Left cardiac atrium (tissue), 4 donors: ENCODE measurements at places on chromosomes 6 and 20. TPM values are rescaled to one million over a fixed set of nuclear protein-coding genes. Genes with fewer than 3 reads are reported as not detected.
A peak's percentile ranks its signal among the peaks of the same experiment; 100 is the strongest.

DNA sequence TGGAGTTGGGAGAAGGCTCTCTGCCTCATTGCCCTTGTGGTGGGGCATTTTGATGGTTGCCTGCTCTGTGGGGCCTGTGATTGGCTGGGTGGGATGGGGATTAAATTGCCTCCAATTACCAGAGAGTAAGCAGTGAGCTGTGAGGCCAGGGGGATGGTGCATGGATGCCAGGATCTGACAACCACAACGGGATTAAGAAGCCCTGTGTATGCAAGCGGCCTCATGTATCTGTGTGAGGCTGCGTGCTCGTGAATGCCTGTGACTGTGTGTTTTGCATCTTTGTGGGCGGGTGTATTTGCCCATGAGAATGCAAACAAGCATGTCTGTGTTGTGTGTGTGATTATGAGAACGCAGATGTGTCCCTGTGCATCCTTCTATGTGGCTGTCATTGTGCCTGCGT lies 46.1 kb downstream of the CD40 start:
- no peak for DNase-seq

DNA sequence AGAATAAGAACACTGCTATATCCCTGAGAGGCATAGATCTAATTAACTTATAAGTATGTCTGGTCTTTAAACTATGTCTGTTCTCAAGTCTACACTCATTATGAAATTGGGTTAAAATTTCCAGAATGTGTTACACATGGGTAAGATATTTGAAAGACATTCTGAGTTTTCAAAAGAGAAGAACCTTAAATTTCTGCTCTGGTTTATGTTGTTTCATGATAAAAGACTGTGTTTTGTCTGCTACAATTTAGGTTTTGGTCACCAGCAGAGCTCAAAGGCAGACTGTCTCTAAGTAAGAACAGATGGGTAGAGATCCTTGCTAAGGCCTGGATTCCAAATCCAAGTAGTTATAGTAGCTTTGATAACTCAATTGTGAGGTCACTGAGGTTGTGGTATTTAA lies 6.0 kb downstream of the STMND1 start:
- no peak for DNase-seq

DNA sequence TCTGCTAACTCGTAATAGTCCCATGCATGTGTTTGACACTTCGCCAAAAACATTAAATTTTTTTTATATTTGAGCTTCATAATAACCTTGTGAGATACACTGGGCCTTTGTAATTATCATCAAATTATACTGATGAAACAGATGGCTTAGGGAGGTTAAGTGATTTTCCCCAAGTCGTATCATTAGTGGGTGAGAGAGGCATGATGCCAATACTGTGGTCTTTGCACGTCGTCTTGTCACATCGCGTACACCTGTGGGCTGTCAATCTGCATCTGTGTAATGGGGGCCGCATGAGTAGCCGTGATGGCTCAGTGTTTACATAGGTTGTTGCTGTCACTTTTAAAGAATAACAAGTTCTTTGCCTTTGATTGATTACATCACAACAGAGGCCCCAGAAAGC lies 1.7 kb downstream of the PRL start:
- DNase-seq = no peak

DNA sequence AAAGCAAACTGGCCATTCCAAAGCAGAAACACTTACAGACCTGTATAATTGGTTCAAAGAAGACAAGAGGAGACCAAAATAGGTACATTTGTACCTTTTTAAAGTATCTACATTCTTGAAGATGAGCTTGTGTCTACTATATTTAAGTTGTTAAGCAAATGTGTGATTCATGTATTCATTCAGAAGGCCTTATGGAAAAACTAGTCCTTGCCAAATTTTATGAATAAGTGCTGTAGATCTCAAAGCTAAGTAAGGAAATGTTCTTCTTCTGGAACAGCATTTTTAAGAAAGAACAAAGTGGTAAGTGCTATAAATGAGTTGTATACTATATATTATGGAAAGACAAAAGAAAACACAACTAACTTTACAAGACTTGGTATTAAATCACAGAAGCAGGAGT lies 22.2 kb upstream of the HEY2 start:
- DNase-seq = no peak

GRCh38 chr6:7909323-7910276 lies 988 bp downstream of the TXNDC5 start:
- DNase-seq = peak; percentile 70

DNA sequence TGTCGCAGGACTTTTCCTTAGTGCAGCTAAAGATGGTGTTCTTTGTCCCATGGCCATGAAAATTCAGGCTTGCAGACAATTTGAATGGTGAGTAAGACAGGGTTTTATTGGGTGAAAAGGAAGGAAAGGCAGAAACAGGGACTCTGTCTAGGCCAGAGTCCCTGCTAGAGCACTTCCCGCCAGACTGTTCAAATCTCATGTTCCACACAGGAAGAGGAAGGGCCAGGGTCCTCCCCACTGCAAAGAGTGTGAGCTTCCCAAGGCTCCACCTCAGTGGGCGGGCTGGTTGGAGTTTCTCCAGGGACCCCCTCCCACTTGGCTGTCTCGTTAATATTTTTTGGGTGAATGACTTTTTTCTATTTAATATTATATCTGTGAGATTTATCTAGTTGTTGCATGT lies 29.0 kb downstream of the COL19A1 start:
- no peak for DNase-seq

GRCh38 chr6:168563656-168564055 lies 122.7 kb downstream of the SMOC2 start:
- no peak for DNase-seq

DNA sequence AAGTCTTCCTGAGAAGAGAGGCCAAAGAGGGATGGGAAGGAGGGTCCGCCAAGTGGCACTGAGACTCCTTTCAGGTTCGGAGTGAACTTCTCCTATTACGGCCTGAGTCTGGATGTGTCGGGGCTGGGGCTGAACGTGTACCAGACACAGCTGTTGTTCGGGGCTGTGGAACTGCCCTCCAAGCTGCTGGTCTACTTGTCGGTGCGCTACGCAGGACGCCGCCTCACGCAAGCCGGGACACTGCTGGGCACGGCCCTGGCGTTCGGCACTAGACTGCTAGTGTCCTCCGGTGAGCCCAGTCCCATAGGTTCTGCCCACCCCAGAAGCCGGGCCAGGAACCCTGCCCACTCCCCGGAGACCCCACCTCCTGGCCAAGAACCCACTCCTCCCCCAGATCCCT lies 4.1 kb downstream of the SLC22A7 start:
- no peak for DNase-seq

DNA sequence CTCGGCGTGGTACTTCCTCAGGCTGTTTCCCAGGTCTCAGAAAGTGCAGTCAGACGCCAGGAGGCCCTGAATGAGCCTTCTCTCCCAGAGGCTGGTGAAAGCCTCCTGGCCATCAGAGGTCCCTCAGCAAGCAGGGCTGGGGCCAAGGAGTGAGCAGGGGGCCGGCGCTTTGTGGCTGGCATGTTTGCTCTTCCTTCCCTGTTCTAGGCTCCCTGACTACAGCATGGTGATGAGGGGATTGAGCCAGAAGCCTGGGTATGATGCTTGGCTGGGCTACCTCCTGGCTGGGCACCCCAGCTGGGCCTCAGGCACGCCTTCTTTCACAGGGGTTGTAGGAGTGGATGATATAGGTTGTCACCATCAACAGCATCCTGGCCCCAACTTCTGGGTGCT lies 11.7 kb upstream of the DNAJC5 start:
- no peak for DNase-seq

- no peak for DNase-seq
These were observed 526.1 kb downstream of the CDH26 start for GRCh38 chr20:60484316-60484715.

GRCh38 chr6:7237653-7238188 lies 75.3 kb downstream of the SSR1 start:
- no peak for DNase-seq

- peak; percentile 61 for DNase-seq
These were observed 19.2 kb downstream of the TUBB2B start for GRCh38 chr6:3208098-3208774.

GRCh38 chr20:47508278-47508677 lies 6.6 kb downstream of the NCOA3 start:
- DNase-seq = no peak

GRCh38 chr6:37491171-37491829 lies 8.4 kb downstream of the CCDC167 start:
- DNase-seq = no peak

DNA sequence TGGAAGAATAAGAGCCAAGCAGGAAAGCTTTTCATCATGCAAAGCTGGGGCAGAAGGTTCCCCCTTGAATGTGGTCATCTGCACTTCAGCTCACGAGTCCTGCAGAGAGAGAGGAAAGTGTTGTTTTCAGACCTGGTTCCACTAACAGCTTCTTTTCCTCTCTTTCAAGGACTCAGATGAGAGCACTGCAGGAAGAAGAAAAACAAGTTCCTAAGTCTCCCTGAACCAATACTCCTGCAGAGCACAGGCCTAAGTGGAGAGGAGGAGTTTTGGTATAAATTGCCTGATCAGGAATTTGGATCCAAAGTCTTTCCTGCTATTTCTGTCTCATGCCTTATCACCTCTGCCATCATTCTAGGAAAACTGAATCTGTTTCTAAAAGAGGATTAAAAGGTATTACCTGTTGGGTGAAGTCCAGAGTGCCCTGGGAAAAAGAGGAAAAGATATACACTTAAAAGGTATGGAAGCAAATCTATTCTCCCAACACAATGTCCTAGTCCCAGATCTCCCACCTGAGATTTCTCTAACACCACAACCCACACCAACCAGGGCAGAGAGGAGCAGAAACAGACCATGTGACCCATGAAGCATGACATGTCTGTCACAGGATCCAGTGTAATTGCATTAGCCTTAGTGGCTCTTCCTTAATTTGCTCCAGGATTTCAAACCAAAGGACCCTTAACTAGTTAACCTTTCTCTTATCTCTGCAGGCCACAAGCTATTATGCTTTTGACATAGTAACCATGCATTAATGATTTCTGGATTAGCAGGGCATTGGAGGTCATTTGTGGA lies 12.2 kb downstream of the HLA-DRB5 start:
- DNase-seq = no peak

- DNase-seq = peak; percentile 28
These were observed 717 bp downstream of the CSNK2A1 start for GRCh38 chr20:542777-543368.

DNA sequence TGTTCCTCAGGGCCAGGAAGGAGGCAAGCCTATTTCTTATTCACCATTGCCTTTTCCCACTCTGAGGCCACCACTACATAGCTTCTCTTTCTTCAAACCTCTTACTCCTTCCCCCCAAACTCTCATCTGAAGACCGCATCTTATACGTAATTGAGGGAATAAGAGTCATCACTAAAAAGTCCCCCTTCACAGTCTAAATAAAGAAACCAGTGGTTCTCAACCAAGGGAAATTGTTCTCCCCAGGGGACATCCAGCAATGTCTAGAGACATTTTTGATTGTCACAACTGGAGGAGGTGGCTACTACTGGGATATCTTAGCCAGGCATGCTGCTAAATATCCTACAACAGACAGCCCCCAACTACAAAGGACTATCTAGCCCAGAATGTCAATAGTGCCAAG lies 327.6 kb upstream of the CNR1 start:
- no peak for DNase-seq

DNA sequence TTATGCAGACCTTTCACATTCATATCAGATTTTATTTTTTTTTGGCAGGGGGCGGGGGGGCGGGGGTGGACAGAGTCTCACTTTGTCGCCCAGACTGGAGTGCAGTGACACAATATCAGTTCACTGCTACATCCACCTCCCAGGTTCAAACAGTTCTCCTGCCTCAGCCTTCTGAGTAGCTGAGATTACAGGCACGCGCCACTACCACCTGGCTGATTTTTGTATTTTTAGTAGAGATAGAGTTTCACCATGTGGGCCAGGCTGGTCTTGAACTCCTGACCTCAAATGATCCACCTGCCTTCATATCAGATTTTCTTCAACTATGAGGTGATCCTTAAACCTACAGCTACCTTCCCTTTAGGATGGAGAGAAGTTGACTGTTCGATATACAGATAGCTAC lies 8.0 kb upstream of the SUMO4 start:
- no peak for DNase-seq

DNA sequence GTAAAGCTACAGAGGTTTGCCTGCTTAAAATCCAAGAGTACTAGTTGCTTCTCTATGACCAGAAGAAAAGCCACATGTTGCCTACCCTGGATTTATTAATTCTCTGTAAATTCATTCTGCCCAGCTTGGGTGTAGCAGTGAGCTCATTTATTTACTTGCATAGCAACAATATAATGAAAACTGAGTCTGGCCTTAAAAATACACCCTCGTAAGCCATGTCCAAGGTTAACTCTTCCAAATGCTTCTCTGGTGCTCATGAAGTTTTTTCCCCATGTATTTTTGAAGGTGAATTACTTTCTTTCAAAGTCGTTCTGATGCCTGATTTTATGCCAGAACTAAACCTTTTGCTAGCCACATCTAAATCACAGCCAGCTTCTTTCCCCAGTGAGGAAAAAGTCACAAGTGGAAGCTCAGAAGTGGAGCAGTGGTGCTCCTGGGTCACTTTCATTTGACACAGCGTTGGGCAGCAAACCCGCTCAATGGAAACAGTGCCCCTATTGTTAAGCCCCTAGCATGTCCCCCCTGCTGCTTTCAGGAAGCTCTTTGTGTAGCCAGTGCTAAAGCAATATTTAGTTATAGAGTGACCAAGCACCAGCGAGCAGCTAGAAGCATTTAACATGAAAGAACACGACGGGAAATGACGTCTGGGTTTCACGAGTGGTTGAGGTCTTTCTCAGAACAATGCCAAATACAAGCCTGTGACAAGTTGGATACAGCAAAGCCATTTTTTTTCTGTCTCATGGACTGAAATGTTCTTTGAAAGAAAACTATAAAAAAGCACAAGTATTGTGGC lies 29.8 kb downstream of the NEDD9 start:
- no peak for DNase-seq

- DNase-seq = no peak
These were observed 16.5 kb downstream of the RIPOR2 start for GRCh38 chr6:24919056-24919892.

DNA sequence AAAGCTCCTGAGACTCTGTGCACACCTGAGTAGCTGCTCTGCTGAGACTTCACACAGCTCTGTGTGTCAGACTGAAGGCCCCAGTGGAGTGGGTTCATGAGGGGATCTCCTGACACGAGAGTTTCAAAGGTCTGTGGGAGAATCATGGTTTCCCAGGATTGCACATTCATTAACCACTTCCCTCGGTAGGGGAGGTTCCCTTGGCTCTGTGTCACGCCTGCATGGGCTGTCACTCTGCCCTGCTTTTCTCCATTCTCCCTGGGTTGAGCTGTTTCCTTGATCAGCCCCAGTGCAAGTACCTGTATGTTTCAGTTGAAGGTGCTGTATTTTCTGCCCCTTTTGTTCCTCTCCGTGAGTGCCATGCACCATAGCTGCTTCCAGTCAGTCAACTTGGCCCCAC lies 236.9 kb downstream of the EPM2A start:
- DNase-seq = no peak

GRCh38 chr20:59094576-59094975 lies 52.0 kb upstream of the PRELID3B start:
- no peak for DNase-seq

GRCh38 chr20:610130-611046 lies at the start of gene TCF15:
TSS of gene TCF15 (minus strand) at chr20:610309. CDS start at chr20:610237, 72 bp downstream.
- peak; percentile 69 for DNase-seq

GRCh38 chr6:166201878-166202277 lies 34.2 kb upstream of the TBXT start:
- DNase-seq = no peak

Gene ABHD16B
- not detected for total RNA-seq

Gene HCK
- 14.1 TPM for total RNA-seq

Gene PNRC1
- 202 TPM for total RNA-seq

Gene RAB44
- total RNA-seq = 0.05 TPM

Gene FNDC11
- not detected for total RNA-seq

Gene ZFP57
- total RNA-seq = 0.24 TPM

Gene EYA4
- 8.5 TPM for total RNA-seq

Gene ZNF831
- total RNA-seq = 0.47 TPM

Gene B3GALT4
- 7.5 TPM for total RNA-seq

Gene MAS1
- total RNA-seq = not detected

Gene PRPH2
- 1.2 TPM for total RNA-seq
